ENCODE measurements at places on chromosomes 13 and 19.
A peak's percentile ranks its signal among the peaks of the same experiment; 100 is the strongest.

DNA sequence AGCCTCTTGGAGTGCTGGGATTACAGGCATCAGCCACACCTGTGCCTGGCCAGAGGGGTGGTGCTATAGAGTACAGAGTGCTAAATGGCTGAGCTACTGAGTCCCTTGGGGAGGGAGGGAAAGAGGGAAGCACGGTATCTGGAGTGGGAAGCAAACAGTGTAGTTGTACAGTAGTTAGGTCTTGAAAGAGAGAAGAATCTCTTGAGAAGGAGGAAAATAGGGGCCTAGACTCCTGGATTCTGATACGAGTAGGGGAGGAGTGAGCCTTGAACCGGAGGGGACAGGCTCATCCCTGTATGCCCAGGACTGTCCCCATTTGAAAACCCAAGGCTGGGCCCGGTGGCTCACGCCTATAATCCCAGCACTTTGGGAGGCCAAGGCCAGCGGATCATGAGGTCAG lies 5.1 kb downstream of the MYADM start:
- DNase-seq = no peak

GRCh38 chr13:99908140-99908803 lies 63.3 kb downstream of the ZIC5 start:
- peak; percentile 95 for DNase-seq

- no peak for DNase-seq
Observed at GRCh38 chr13:77028202-77028601, 1.2 kb upstream of the FBXL3 start.

GRCh38 chr19:52584736-52585440 lies 14.8 kb downstream of the ZNF701 start:
- DNase-seq = no peak

DNA sequence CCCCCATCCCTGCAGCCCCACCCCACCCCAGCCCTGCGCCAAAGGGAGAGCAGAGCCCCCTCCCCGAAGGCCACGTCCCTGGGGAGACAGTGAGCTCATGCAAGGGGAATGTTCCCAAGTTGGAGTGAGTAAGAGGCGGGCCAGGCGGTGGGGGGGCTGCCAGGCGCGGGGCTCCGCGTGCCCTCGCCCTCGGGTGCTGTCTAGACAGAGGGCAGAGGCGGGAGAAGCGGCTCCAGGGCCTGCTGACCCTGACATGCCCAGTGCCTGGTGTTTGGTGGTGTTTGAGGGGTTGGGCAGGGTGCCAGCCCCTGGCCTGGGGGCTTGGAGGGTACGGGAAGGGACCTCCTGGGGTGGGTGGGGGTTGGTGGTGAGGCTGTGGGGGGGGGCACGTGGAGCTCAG lies 1.0 kb downstream of the FSTL3 start:
- DNase-seq = no peak

Measured in NCI-H1092 (cell line).